ENCODE measurements at places on chromosomes 1 and 21.
A peak's percentile ranks its signal among the peaks of the same experiment; 100 is the strongest.

DNA sequence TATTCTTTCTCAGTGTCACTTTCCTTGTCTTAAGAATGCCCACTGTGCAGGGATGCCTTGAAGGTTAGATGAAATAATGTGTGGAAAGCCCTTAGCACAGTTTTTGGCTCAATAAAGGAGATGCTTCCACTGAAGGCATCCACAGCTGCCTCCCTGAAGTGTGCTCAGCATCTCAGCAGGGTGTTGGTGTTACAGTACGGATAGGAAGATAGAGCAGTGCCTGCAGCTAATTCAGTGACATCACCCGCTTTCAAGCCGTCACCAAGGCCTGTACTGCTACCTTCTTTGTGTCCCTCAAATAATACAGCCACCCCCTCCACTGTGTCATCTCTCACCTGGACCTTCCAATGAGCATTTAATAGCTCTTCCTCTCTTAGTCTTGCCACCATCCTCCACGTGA lies 59.0 kb downstream of the NDUFS5 start:
- no peak for DNase-seq

- no peak for DNase-seq
These were observed 38.1 kb downstream of the SOX13 start for GRCh38 chr1:204110894-204111633.

DNA sequence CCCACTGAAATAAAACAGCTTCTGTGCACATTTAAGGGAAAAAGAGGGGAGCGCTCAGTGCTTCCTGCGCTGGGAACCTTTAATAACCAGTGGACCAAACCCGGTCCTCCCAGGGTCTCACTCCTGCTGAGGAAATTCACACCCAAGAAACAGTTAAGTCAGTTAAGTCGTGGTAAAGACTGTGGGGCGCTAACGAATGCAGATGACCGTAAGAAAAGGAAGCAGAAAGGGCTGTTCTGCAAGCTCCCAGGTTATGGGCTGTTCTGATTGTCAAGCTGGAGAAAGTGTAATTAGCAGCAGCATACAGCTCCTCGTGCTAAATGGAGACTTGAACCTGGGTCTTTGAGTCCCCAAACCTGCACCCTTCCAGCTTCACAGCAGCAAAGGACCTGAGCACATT lies 536.6 kb downstream of the NPHP4 start:
- no peak for DNase-seq

DNA sequence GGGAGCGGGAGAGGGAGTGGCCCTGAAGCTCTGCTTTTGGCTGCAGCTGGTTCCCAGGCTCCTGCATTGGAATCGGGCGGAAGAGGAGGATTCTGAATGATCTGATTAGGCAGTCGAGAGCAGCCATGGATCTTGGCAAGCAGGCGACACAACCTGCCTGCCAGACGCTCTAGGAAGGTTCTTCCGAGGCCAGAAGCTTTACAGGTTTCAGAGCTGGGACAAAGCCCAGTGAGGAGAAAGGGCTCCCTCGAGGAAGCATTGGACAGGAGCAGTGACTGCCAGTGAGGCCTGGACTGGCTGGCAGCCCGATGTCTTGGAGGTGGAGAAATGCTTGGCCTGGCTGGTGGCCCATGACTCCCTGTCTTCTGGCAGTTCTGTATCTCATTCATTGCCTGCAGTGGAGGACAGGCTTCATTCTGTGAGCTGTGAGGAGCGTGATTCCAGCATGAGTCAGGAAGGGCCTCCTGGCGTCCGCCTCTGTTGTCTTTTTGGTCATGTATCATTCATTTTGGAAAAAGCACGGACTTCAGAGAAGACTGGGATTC lies 132.7 kb upstream of the IPO9 start:
- no peak for DNase-seq

- no peak for DNase-seq
These were observed 256.2 kb upstream of the OLFM3 start for GRCh38 chr1:102252731-102253505.

DNA sequence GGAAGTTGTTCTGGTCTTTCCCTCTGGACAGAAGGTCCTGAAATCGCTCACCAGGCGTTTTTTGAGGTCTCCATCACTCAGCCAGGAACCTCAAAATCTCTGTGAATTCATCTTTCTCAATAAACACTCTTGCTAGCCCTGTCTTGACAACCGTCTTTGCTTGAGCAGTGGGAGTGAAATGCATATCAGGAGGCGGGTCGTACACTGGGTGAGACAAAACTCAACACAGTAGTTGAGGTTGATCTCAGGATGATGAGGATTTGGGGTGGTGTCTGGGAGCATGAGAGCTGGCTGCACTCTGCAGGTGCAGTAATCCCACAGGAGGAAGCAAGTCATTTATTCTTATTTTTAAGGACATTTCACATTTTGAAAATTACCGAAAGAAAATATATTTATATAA lies 1.9 kb downstream of the GPR25 start:
- DNase-seq: no peak

DNA sequence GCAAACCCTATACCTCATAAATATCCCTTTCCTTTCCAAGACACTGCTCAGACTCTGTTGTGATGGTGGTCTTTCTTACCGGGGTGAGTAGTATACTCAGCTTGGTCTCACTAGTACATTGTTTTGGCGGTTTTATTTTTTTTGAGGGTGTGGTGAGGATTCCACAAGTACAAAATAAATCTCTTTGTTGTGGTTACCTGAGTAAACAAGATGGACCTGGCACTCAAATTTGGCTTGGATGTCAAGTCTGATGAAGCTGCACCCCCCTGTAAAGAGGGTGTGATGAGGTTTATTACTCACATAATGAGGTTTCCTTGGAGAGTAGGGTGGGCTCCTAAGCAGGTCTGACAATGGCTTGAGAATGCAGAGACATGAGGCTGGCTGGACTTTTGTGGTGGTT lies 68.2 kb upstream of the KCNJ6 start:
- no peak for DNase-seq

- DNase-seq: peak; percentile 18
These were observed 59.9 kb upstream of the CACNA1E start for GRCh38 chr1:181423301-181423918.

- no peak for DNase-seq
These were observed 177.7 kb downstream of the DPYD start for GRCh38 chr1:97743129-97743528.
